ENCODE measurements at places on chromosomes 16 and 17. TPM values are rescaled to one million over a fixed set of nuclear protein-coding genes. Genes with fewer than 3 reads are reported as not detected.

DNA sequence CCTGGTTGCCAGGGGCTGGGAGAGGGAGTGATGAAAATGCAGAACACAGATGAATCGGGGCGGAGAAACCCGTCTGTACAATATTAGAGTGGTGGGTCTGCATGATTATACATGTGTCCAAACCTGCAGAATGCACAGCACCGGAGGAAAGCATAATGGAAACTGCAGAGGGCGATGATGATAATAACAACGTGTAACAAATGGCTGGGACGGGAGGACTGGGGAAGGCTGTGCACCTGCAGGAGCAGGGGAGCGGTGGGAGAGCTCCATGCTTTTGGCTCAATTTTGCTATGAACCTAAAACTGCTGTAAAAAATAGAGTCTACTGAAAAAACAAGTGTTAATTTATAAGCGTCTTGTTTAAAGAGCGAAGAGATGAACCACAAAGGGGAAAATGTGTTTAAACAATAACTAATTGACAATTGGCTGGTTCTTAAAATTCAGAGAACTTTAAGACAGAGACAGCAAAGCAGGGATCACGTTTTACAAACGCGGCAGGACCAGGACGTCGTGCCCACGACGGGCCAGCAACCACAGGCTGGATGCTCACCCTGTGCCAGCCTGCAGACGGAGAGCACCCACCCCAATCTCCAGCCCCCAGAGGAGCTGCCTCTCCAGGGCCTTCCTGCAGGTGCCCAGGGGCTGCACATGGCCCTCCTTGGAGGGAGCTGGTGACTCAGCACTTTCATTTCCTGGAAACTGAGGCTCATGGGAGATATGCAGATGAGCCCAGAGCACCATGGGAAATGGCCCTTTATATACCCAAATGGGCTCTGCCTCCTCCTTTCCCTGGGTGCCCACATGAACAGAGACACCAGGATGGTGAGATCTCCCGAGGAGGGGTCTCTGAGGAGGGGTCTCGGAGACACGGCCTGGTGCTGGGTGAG lies at the start of gene TEX19:
TEX19 (plus strand) TSS at position 783 of the 886 bp plus-strand sequence. CDS start 2,904 bp downstream, outside the sequence.
- DNase-seq, result no peak
- no peaks in the 10 kb centered on the region for H3K4me1 ChIP-seq
- no peak within 1 kb of the TSS for H3K4me3 ChIP-seq

Gene PDE6G
- not detected for total RNA-seq

Gene PTX4
- total RNA-seq, result not detected

DNA sequence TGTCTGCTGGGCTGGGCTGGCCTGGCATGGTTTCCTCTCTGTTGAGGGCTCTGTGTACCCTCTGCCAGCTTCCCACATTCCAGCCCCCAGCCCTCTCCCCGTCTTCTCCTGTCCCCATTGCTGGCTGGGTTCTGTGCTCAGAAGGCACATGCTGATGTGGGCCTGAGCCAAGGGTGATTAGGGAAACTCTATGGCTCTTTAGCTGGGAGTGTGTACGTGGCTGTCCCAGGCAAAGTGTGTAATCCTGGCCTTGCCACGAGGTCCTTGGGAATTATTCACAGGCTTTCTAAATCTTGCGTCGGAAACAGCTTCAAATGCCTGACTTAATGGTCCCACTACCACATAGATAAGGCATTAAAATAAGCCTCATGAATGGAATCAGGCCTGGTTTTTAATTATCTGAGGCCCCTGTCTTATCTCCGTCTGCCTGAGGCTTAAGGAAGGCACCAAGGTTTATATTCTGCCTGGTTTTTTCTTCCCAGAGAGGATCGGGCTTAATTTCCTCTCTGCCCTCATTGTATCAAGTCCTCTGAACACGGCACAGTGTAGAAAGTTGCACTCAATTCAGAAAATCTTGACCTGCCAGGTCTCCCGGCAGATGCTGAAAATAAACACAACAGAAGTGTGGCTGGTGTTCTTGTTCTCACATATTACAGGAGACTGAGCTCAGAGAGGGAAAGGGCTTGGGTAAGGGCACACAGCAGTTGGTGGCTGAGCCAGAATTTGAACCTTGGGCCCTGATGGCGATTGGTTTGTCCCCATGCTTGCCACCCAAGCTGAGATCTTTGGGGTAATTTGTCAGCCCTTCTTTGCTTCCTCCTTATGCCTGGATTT lies 52.9 kb upstream of the LGALS9 start:
- no peaks in the 10 kb centered on the region for H3K27me3 ChIP-seq
- H3K4me1 ChIP-seq, result peaks cover 32% of the 10 kb centered on the region
- no peak overlapping the region for H3K4me3 ChIP-seq
- no peak for DNase-seq
- no peaks in the 10 kb centered on the region for H3K36me3 ChIP-seq
- H3K27ac ChIP-seq, result peak overlapping the region; percentile 59

GRCh38 chr16:23491490-23492391 lies 18.6 kb downstream of the GGA2 start:
- no peaks in the 10 kb centered on the region for H3K36me3 ChIP-seq
- H3K27ac ChIP-seq, result no peak overlapping the region
- H3K27me3 ChIP-seq, result no peaks in the 10 kb centered on the region
- no peak for DNase-seq

Gene TRAF7
- 38.8 TPM for total RNA-seq

DNA sequence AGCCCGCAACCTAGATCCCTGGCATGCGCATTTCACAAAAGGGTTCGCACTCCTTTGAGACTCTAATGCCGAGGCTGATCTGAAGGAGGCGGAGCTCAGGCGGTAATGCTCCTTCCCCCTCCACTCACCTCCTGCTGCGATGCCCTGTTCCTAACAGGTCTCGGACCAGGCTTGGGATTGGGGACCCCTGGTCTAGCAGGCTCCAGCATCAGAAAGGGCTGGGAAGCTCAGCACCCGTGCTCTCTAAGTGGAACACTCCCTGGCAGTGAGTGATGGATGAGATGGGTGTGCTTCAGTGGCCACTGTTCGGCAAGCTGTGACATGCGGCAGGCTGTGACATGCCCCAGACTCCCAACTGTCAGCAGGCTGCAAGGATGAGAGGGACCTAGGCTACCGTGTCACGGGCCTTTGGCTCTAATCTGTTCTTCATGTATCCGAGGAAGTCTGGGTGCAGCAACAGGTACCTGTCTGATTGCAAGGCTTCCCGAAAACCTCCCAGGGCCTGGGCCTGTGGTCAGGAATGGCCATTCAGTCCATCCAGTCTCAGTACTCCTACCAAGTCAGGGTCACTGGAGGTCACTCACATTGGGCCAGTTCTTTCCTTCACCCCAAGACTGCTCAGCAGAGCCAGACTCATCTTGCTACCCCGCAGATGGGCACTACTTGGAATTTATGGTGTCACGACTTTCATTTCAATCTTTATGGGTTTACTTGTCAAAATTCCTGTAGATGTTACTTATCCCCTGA lies 1.3 kb upstream of the ST6GALNAC2 start:
- H3K27me3 ChIP-seq, result no peaks in the 10 kb centered on the region
- no peaks in the 10 kb centered on the region for H3K36me3 ChIP-seq
- H3K4me1 ChIP-seq, result peaks cover 29% of the 10 kb centered on the region
- DNase-seq, result no peak

Gene PCGF2
- total RNA-seq, result 25.8 TPM

GRCh38 chr17:60169921-60170817 lies 20.4 kb downstream of the CA4 start:
- no peak for DNase-seq
- no peak overlapping the region for H3K4me3 ChIP-seq
- no peaks in the 10 kb centered on the region for H3K27me3 ChIP-seq
- no peaks in the 10 kb centered on the region for H3K4me1 ChIP-seq
- no peaks in the 10 kb centered on the region for H3K36me3 ChIP-seq

GRCh38 chr16:85526185-85526974 lies 86.7 kb upstream of the GSE1 start:
- no peaks in the 10 kb centered on the region for H3K36me3 ChIP-seq
- no peak overlapping the region for H3K4me3 ChIP-seq
- H3K4me1 ChIP-seq, result peaks cover 38% of the 10 kb centered on the region
- no peak for DNase-seq
- H3K27me3 ChIP-seq, result no peaks in the 10 kb centered on the region
- no peak overlapping the region for H3K27ac ChIP-seq

- no peak overlapping the region for H3K27ac ChIP-seq
- H3K4me1 ChIP-seq, result no peaks in the 10 kb centered on the region
- no peak for DNase-seq
- no peak overlapping the region for H3K4me3 ChIP-seq
- H3K36me3 ChIP-seq, result no peaks in the 10 kb centered on the region
These were observed 11.1 kb downstream of the HROB start for GRCh38 chr17:44152875-44153274.

DNA sequence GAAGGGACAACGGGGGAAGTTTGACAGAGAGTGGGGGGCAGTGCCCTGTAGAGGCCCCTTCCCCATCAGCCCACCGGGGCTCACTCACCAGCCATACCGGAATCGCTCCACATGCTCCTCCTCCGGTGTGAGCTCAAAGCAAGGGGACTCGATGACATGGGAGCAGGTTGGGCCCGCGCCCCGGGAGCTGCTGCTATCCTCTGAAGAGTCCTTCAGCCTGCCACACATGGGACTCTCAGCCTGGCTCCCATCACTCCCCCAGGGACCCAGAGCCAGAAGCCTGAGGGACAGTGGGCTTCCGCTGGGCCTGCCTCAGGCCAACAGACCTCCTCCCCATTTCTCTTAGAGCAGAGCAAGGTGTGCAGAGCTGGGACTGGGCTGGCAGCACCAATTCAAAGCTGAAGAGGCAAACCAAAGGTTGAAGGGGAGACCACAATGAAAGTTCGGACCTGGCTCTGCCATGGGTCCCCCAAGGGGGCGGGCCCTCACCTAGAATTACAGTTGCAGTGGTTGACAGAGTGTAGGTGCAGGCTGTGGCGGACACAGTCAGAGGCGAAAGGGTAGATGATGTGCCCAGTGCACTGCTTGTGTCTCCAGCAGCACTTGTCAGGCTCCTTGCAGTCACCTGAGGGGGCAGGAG lies 7.3 kb downstream of the PROCA1 start:
- no peaks in the 10 kb centered on the region for H3K4me1 ChIP-seq
- DNase-seq, result no peak
- peaks cover 53% of the 10 kb centered on the region for H3K36me3 ChIP-seq
- no peak overlapping the region for H3K27ac ChIP-seq
- H3K27me3 ChIP-seq, result no peaks in the 10 kb centered on the region

- H3K27ac ChIP-seq, result no peak overlapping the region
- no peaks in the 10 kb centered on the region for H3K27me3 ChIP-seq
- H3K4me3 ChIP-seq, result no peak overlapping the region
- DNase-seq, result no peak
These were observed 36.4 kb upstream of the APPBP2 start for GRCh38 chr17:60562421-60562820.

Gene NPW
- not detected for total RNA-seq

DNA sequence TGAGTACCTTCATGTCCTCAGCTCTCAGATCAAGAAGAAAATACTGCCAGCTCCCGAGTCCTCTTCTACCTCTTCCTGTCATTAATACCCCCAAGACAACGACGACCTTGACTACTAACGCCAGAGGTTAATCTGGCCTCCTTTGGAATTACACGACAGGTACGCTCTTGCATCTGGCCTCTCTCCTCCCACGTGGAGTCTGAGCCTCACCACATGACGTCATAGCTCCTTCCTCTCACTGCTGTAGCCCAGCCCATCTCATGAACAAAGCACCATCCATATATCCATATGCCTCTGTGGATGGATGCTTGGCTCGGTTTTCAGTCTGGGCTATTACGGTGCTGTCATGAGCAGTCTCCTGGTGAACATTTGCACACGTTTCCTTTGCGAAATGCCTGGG lies 110.2 kb upstream of the TNRC6C start:
- no peaks in the 10 kb centered on the region for H3K36me3 ChIP-seq
- H3K4me3 ChIP-seq, result no peak overlapping the region
- no peak overlapping the region for H3K27ac ChIP-seq
- no peaks in the 10 kb centered on the region for H3K27me3 ChIP-seq
- no peaks in the 10 kb centered on the region for H3K4me1 ChIP-seq
- DNase-seq, result no peak

GRCh38 chr17:53463363-53463762 lies 359.4 kb upstream of the KIF2B start:
- no peak overlapping the region for H3K27ac ChIP-seq
- no peaks in the 10 kb centered on the region for H3K36me3 ChIP-seq
- H3K4me3 ChIP-seq, result no peak overlapping the region
- no peak for DNase-seq
- H3K4me1 ChIP-seq, result no peaks in the 10 kb centered on the region
- no peaks in the 10 kb centered on the region for H3K27me3 ChIP-seq

Gene KRT36
- not detected for total RNA-seq

Gene KRT28
- not detected for total RNA-seq

DNA sequence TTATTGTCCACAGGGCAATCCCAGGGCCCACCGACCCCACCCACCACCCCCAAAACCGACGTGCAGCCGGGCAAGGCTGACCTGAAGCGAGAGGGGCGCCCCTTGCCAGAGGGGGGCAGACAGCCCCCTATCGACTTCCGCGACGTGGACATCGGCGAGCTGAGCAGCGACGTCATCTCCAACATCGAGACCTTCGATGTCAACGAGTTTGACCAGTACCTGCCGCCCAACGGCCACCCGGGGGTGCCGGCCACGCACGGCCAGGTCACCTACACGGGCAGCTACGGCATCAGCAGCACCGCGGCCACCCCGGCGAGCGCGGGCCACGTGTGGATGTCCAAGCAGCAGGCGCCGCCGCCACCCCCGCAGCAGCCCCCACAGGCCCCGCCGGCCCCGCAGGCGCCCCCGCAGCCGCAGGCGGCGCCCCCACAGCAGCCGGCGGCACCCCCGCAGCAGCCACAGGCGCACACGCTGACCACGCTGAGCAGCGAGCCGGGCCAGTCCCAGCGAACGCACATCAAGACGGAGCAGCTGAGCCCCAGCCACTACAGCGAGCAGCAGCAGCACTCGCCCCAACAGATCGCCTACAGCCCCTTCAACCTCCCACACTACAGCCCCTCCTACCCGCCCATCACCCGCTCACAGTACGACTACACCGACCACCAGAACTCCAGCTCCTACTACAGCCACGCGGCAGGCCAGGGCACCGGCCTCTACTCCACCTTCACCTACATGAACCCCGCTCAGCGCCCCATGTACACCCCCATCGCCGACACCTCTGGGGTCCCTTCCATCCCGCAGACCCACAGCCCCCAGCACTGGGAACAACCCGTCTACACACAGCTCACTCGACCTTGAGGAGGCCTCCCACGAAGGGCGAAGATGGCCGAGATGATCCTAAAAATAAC lies 3.0 kb downstream of the SOX9 start:
- no peaks in the 10 kb centered on the region for H3K36me3 ChIP-seq
- no peak overlapping the region for H3K27ac ChIP-seq
- H3K4me3 ChIP-seq, result no peak overlapping the region
- H3K27me3 ChIP-seq, result peaks cover 11% of the 10 kb centered on the region
- no peak for DNase-seq
- H3K4me1 ChIP-seq, result peaks cover 39% of the 10 kb centered on the region

- no peak overlapping the region for H3K27ac ChIP-seq
- DNase-seq, result no peak
- no peaks in the 10 kb centered on the region for H3K27me3 ChIP-seq
- H3K36me3 ChIP-seq, result no peaks in the 10 kb centered on the region
These were observed 64.7 kb downstream of the ABCC12 start for GRCh38 chr16:48091117-48091516.

Gene GGT6
- 9.6 TPM for total RNA-seq

Measured in vagina (tissue), 2 donors.